ENCODE measurements at places on chromosomes 13 and 19.

DNA sequence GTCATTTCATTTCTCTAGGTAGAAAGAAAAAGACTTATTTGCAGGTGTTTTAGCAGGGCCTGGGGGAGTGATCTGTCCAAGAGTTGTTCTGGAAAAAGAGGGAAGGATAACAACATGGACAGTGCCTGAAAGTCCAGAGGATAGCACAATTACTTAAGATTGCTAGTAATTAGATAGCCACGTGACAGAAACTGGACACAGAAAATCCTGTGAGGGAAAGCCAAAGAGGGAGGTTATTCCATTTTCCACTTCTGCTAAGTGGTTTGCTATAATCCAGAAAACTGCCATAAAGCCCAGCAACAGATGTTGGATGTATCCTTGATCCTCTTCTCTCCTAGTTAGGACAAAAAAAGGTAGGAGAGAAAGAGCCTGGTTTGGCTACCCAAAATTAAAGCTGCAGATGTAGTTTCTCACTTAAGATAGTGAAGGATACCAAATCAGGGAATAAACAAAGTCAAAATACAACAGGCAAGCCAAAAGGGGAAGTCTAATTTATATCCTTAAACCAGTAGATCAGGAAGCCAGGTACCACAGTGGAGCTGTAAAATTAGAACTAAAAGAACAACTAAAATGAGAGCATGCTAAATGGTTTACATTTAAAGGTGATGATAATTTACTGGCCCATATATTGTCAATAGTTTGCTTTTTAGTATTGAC is 140.2 kb downstream of the VWA8 start:
- H3K27me3 ChIP-seq, result no peaks in the 10 kb centered on the region
- no peaks in the 10 kb centered on the region for H3K4me1 ChIP-seq
- H3K36me3 ChIP-seq, result peaks cover 14% of the 10 kb centered on the region
- H3K27ac ChIP-seq, result no peak overlapping the region

GRCh38 chr13:52374389-52374788 is 31.6 kb downstream of the THSD1 start:
- no peak for DNase-seq
- no peaks in the 10 kb centered on the region for H3K36me3 ChIP-seq
- H3K4me3 ChIP-seq, result no peak overlapping the region
- no peaks in the 10 kb centered on the region for H3K27me3 ChIP-seq

GRCh38 chr13:35675651-35676050 is 199.2 kb upstream of the MAB21L1 start:
- no peak overlapping the region for H3K27ac ChIP-seq
- H3K36me3 ChIP-seq, result no peaks in the 10 kb centered on the region
- H3K27me3 ChIP-seq, result no peaks in the 10 kb centered on the region
- no peaks in the 10 kb centered on the region for H3K4me1 ChIP-seq
- DNase-seq, result no peak
- no peak overlapping the region for H3K4me3 ChIP-seq

GRCh38 chr13:114025714-114026431 is 52.0 kb upstream of the C13orf46 start:
- peak; percentile 42 for DNase-seq
- H3K27me3 ChIP-seq, result no peaks in the 10 kb centered on the region
- no peak overlapping the region for H3K27ac ChIP-seq

GRCh38 chr13:64591971-64592370 is 2638.2 kb downstream of the PCDH9 start:
- no peak for DNase-seq
- no peak overlapping the region for H3K4me3 ChIP-seq
- no peak overlapping the region for H3K27ac ChIP-seq
- no peaks in the 10 kb centered on the region for H3K27me3 ChIP-seq
- H3K36me3 ChIP-seq, result no peaks in the 10 kb centered on the region

DNA sequence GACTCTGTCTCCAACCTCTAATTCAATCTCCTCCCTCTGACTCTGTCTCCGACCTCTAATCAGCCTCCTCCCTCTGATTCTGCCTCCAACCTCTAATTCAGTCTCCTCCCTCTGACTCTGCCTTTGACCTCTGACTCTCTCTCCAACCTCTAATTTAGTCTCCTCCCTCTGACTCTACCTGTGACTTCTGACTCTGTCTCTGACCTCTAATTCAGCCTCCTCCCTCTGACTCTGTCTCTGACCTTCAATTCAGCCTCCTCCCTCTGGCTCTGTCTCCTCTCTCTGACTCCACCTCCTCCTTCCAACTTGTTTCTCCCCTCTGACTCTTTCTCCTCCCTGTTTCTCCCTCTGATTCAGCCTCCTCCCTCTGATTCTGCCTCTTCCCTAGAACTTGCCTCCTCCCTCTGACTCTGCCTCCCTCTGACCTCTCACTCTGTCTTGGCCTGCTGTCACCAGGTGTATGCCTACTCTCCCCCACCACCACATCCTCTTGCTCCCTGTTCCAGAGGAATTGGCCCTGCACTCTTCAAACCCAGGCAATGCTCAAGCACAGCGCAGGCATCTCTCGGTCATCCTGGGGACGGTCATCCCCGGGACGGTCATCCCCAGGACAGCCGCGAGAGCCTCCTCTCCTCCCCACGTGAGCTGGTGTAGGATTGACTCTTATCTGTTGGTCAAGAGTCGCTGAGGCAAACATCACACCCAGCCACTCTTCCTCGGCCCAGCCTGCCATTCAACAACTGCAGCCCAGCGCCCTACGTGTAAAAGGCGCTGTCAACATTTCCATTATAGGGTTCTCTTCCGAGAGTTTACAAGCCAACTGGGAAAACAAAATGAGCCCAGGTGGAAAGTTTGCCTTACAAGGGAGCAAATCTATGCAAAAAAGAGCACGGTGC is 60.2 kb downstream of the ZIC5 start:
- H3K27ac ChIP-seq, result no peak overlapping the region
- no peaks in the 10 kb centered on the region for H3K4me1 ChIP-seq
- no peak overlapping the region for H3K4me3 ChIP-seq
- H3K36me3 ChIP-seq, result no peaks in the 10 kb centered on the region
- H3K27me3 ChIP-seq, result peaks cover 54% of the 10 kb centered on the region
- DNase-seq, result no peak

GRCh38 chr13:55500694-55501093 is 1640.0 kb upstream of the PRR20A start:
- no peaks in the 10 kb centered on the region for H3K27me3 ChIP-seq
- H3K4me1 ChIP-seq, result no peaks in the 10 kb centered on the region
- no peaks in the 10 kb centered on the region for H3K36me3 ChIP-seq
- H3K4me3 ChIP-seq, result no peak overlapping the region
- DNase-seq, result no peak
- H3K27ac ChIP-seq, result no peak overlapping the region

GRCh38 chr19:7119582-7119981 is 50.1 kb downstream of the ZNF557 start:
- DNase-seq, result no peak
- H3K36me3 ChIP-seq, result peaks cover 59% of the 10 kb centered on the region
- H3K27me3 ChIP-seq, result no peaks in the 10 kb centered on the region
- H3K4me3 ChIP-seq, result no peak overlapping the region
- no peaks in the 10 kb centered on the region for H3K4me1 ChIP-seq

GRCh38 chr13:31965361-31966066 is 66.1 kb upstream of the FRY start:
- peaks cover 5% of the 10 kb centered on the region for H3K4me1 ChIP-seq
- no peaks in the 10 kb centered on the region for H3K27me3 ChIP-seq
- no peaks in the 10 kb centered on the region for H3K36me3 ChIP-seq
- H3K27ac ChIP-seq, result no peak overlapping the region
- peak; percentile 70 for DNase-seq

DNA sequence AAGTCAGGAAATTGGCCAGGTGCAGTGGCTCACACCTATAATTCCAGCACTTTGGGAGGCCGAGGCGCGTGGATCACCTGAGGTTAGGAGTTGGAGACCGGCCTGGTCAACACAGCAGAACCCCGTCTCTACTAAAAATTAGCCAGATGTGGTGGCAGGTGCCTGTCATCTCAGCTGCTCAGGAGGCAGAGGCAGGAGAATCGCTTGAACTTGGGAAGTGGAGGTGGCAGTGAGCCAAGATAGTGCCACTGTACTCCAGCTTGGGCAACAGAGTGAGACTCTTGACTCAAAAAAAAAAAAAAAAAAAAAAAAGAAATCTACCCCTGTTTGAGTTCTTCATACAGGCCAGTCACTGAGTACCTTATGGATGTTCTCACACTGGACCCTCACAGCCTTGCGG is 42.0 kb downstream of the SLC15A1 start:
- peaks cover 3% of the 10 kb centered on the region for H3K4me1 ChIP-seq
- no peak overlapping the region for H3K27ac ChIP-seq
- H3K36me3 ChIP-seq, result peaks cover 34% of the 10 kb centered on the region
- no peak overlapping the region for H3K4me3 ChIP-seq
- no peaks in the 10 kb centered on the region for H3K27me3 ChIP-seq

DNA sequence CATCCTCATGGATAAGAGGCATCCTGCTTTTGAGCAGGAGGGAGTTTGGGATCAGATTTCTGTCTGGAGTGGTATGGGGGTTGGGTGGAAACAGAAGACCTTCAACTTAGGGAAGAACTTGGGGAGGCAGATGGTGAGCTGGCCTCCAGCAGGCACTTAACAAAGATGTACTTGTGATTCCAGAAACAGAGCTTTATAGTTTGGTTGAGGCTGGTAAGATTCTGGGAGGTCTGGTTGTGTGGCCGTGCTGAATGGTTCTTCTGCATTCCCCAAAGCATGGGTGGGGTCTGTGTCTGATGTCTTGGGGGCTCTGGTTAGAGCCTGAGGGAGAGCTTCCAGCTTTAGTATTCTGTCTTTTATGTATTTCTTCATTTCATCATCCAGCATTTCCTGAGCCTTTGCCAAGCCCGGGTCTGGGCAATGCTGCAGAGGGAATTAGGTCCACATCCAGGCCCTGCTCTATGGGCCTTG is 4.8 kb downstream of the MEGF8 start:
- no peak for DNase-seq
- H3K36me3 ChIP-seq, result peaks cover 9% of the 10 kb centered on the region
- H3K27me3 ChIP-seq, result no peaks in the 10 kb centered on the region

GRCh38 chr13:111914241-111915103 is 152.5 kb upstream of the SOX1 start:
- no peaks in the 10 kb centered on the region for H3K4me1 ChIP-seq
- no peak for DNase-seq
- no peak overlapping the region for H3K4me3 ChIP-seq
- no peak overlapping the region for H3K27ac ChIP-seq

- no peak overlapping the region for H3K4me3 ChIP-seq
- H3K36me3 ChIP-seq, result no peaks in the 10 kb centered on the region
- H3K27me3 ChIP-seq, result peaks cover 2% of the 10 kb centered on the region
Observed at GRCh38 chr13:98275681-98276171, 98.7 kb upstream of the RNF113B start.

GRCh38 chr19:47456721-47457474 is 14.8 kb downstream of the SLC8A2 start:
- DNase-seq, result no peak
- H3K36me3 ChIP-seq, result no peaks in the 10 kb centered on the region
- H3K4me1 ChIP-seq, result no peaks in the 10 kb centered on the region
- H3K27ac ChIP-seq, result no peak overlapping the region
- H3K4me3 ChIP-seq, result no peak overlapping the region
- peaks cover 63% of the 10 kb centered on the region for H3K27me3 ChIP-seq

DNA sequence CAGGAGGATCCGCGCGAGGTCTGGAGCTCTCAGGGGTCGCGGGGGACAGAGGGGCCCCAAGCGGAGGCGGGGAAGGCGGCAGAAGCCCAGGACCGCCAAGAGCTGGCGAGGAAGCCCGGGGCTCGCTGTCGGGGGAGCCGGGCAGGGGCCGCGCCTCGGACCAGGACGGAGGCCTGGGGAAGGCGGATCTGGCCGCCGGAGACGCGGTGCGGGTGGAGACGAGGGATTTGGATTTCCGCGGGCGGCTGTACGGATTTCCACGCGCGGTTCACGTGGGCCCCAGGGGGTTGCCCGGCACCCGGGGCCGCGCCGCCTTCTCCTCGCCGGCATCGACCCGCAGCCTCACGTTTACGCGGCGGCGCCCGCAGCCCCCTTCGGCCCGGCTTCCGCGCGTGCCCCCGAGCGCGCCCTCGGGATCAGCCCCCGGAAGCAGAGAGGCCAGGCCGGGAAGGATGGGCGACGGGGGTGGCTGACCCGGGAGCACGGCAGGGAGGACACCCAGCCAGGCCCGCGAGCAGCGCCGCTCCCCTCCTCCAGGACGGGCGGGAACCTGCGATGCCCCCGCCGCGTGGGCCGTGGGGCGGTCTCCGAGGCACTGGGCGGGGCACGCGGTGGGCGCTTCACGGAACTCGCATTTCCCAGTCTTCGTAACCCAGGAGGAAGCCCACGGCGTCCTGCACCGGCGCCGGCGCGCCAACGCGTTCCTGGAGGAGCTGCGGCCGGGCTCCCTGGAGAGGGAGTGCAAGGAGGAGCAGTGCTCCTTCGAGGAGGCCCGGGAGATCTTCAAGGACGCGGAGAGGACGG is 4.7 kb downstream of the F7 start:
- no peaks in the 10 kb centered on the region for H3K36me3 ChIP-seq
- peaks cover 6% of the 10 kb centered on the region for H3K4me1 ChIP-seq
- H3K27me3 ChIP-seq, result peaks cover 22% of the 10 kb centered on the region
- DNase-seq, result peak; percentile 66
- H3K4me3 ChIP-seq, result peak overlapping the region; percentile 35
- no peak overlapping the region for H3K27ac ChIP-seq

Data from large intestine (tissue), 12 donors.